Esophagus squamous epithelium (tissue), 5 donors: ENCODE measurements at places on chromosomes 1 and 21. TPM values are rescaled to one million over a fixed set of nuclear protein-coding genes. Genes with fewer than 3 reads are reported as not detected.

GRCh38 chr21:32726839-32727686 is 750 bp downstream of the SYNJ1 start:
- peaks cover 4% of the 10 kb centered on the region for H3K36me3 ChIP-seq
- no peaks in the 10 kb centered on the region for H3K27me3 ChIP-seq
- peak overlapping the region; percentile 82 for H3K4me3 ChIP-seq
- H3K4me1 ChIP-seq = peaks cover 13% of the 10 kb centered on the region
- no peak for DNase-seq

DNA sequence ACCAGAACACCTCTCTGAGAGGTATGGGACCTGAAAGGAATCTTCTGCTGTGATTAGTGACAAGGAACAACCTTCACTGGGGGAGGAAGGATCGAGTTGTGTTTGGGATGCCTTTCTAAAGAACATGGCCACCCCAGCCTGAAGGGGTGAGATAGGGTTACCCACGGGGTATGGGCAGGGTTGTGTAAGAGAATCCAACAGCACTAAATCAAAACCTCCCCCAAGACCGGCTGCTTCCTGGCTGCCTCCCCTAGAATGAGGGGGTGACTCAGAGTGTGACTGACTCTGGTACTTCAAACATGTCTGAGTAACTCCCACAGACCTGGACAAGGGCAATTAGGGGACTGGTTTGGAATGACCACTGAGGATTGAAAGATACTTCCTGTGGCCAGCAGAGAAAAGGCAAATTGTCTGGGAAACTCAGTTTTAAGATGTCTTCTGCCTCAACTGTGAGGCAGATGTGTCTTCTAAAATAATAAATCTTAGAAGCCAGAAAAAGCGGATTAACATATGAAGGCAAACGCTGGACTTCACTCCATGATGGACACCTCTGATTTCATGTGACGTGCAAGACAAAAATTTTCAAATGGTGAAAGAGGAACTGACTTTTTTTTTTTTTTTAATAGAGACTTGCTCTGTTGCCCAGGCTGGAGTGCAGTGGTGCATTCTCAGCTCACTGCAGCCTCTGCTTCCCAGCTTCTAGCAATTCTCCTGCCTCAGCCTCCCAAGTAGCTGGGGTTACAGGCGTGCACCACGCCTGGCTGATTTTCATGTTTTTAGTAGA is 6.7 kb upstream of the PTPN14 start:
- H3K27ac ChIP-seq = no peak overlapping the region
- no peak overlapping the region for H3K4me3 ChIP-seq
- H3K36me3 ChIP-seq = no peaks in the 10 kb centered on the region
- H3K4me1 ChIP-seq = no peaks in the 10 kb centered on the region
- H3K27me3 ChIP-seq = no peaks in the 10 kb centered on the region
- DNase-seq = no peak

- H3K27me3 ChIP-seq = no peaks in the 10 kb centered on the region
- peaks cover 16% of the 10 kb centered on the region for H3K4me1 ChIP-seq
- no peaks in the 10 kb centered on the region for H3K36me3 ChIP-seq
- DNase-seq = no peak
- H3K4me3 ChIP-seq = no peak overlapping the region
Measured at GRCh38 chr1:201911826-201912571, 23.3 kb downstream of the SHISA4 start.

Gene RNU1-4
- total RNA-seq = under 0.01 TPM

GRCh38 chr1:53133261-53134041 is 9.0 kb downstream of the SLC1A7 start:
- H3K36me3 ChIP-seq = no peaks in the 10 kb centered on the region
- H3K4me3 ChIP-seq = no peak overlapping the region
- no peak overlapping the region for H3K27ac ChIP-seq
- no peaks in the 10 kb centered on the region for H3K27me3 ChIP-seq

- peak overlapping the region; percentile 48 for H3K27ac ChIP-seq
- H3K4me3 ChIP-seq = no peak overlapping the region
- DNase-seq = no peak
- no peaks in the 10 kb centered on the region for H3K27me3 ChIP-seq
Measured at GRCh38 chr1:192538407-192539296, 36.9 kb upstream of the RGS1 start.

Gene GOLT1A
- total RNA-seq = not detected

DNA sequence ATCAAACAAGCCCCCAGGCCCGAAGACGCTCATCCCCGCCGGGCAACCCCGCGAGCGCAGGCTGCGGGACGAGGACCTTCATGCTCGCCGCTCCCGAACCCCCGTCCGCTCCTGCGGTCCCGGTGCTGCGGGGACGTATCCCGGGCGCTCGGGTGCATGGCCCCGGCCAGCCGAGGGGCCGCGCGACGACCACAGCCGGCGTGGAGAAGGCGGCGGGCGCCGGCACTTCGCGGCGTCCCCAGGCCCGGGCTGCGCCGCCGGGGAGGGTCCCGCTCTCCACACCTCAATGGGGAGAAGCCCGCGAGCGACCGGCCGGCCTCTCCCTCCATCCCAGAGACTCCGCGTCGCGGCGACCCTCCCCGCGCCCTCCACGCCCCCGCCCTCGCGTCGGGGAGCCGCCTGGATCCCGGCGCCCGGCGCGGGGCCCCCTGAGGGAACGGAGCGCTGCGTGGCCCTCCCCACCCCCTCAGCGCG is 401 bp downstream of the ERRFI1 start:
- peak overlapping the region; percentile 96 for H3K27ac ChIP-seq
- peaks cover 15% of the 10 kb centered on the region for H3K27me3 ChIP-seq
- peaks cover 77% of the 10 kb centered on the region for H3K4me1 ChIP-seq
- no peak for DNase-seq
- peak overlapping the region; percentile 82 for H3K4me3 ChIP-seq
- no peaks in the 10 kb centered on the region for H3K36me3 ChIP-seq

DNA sequence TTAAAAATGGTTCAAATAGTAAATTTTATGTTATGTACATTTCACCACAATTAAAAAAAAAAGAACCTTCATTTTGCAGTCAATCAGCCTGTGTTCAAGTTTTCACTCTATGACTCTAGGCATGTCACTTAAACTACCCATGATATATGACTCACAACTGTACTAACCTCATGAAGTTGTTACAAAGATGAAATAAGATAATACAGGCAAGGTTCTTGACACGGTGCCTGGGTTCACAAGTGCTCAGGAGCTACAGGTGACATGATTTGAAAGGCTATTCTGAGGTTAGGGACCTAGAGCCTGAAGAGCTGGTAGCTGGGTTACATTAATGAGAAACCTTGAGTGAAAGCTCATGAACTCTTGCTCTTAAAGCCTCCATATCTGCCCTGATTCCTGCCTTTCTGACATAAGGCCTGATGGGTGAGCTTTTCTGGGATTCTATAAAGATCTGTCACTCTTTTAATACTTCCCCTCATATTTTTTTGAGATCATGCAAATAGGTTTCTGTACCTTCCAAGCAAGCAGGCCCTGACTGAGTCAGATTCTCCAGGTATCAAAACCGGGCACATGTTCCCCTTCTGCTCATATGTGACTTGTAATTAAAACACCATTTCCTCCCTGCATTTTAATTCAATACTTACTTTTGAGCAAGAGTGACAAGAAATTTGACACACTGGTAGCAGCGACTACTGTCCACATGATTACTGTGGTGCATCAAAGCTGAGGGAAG is 34.0 kb downstream of the PCSK9 start:
- no peak for DNase-seq
- no peak overlapping the region for H3K27ac ChIP-seq
- peaks cover 100% of the 10 kb centered on the region for H3K36me3 ChIP-seq
- H3K27me3 ChIP-seq = no peaks in the 10 kb centered on the region

Gene SELL
- 2.2 TPM for total RNA-seq

- H3K27me3 ChIP-seq = no peaks in the 10 kb centered on the region
- H3K36me3 ChIP-seq = no peaks in the 10 kb centered on the region
- no peak overlapping the region for H3K4me3 ChIP-seq
- H3K27ac ChIP-seq = peak overlapping the region; percentile 6
- peaks cover 71% of the 10 kb centered on the region for H3K4me1 ChIP-seq
- DNase-seq = no peak
Measured at GRCh38 chr1:2241820-2242219, 13.7 kb downstream of the SKI start.

- DNase-seq = no peak
- H3K27me3 ChIP-seq = no peaks in the 10 kb centered on the region
- no peaks in the 10 kb centered on the region for H3K4me1 ChIP-seq
- H3K4me3 ChIP-seq = no peak overlapping the region
- H3K27ac ChIP-seq = no peak overlapping the region
Measured at GRCh38 chr1:147815503-147815902, 55.1 kb upstream of the GJA5 start.

Gene CRP
- not detected for total RNA-seq

Gene DFFB
- 3.8 TPM for total RNA-seq

- no peak overlapping the region for H3K4me3 ChIP-seq
- H3K4me1 ChIP-seq = no peaks in the 10 kb centered on the region
- H3K27ac ChIP-seq = no peak overlapping the region
- peaks cover 10% of the 10 kb centered on the region for H3K27me3 ChIP-seq
- no peak for DNase-seq
Measured at GRCh38 chr1:212651521-212651920, 43.0 kb downstream of the ATF3 start.

- H3K27ac ChIP-seq = no peak within 1 kb of the TSS
- no peak within 1 kb of the TSS for H3K4me3 ChIP-seq
- H3K36me3 ChIP-seq = no peaks in the 10 kb centered on the region
Measured at GRCh38 chr1:117001254-117001927, at the start of gene CD101. TSS of gene CD101 (plus strand) at chr1:117001760. CDS start at chr1:117001818, 58 bp downstream.

- H3K36me3 ChIP-seq = no peaks in the 10 kb centered on the region
- H3K27me3 ChIP-seq = no peaks in the 10 kb centered on the region
- H3K27ac ChIP-seq = peak overlapping the region; percentile 69
- no peak overlapping the region for H3K4me3 ChIP-seq
- DNase-seq = no peak
Measured at GRCh38 chr21:31366825-31367224, 22.8 kb upstream of the TIAM1 start.

- DNase-seq = no peak
- no peak overlapping the region for H3K27ac ChIP-seq
- H3K27me3 ChIP-seq = no peaks in the 10 kb centered on the region
- H3K36me3 ChIP-seq = peaks cover 85% of the 10 kb centered on the region
Measured at GRCh38 chr1:205304695-205305070, 16.9 kb downstream of the NUAK2 start.

GRCh38 chr1:99580451-99580850 is 65.5 kb upstream of the PALMD start:
- peak overlapping the region; percentile 78 for H3K27ac ChIP-seq
- H3K4me1 ChIP-seq = no peaks in the 10 kb centered on the region
- DNase-seq = no peak
- H3K4me3 ChIP-seq = no peak overlapping the region
- no peaks in the 10 kb centered on the region for H3K27me3 ChIP-seq
- no peaks in the 10 kb centered on the region for H3K36me3 ChIP-seq

Gene AK5
- not detected for total RNA-seq

DNA sequence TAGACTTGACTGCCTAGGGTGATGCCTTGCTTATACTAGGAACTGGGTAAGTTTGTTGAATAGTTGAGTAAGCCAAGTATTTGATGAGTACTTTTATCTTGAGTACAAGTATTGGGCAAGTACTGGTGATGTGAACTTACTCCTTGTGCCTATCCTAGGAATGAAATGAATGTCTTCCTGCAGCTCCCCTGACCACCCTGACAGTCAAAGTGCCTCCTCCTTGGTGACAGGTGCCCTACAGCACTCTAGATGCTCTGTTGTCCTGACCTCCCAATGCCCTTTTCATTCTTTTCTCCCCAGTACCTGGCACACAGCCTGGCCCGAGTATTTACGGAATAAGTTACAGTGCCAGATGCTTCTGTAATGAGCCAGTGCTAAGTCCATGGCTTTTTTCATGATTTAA is 25.5 kb downstream of the PCSK9 start:
- H3K4me1 ChIP-seq = peaks cover 3% of the 10 kb centered on the region
- H3K27me3 ChIP-seq = no peaks in the 10 kb centered on the region

DNA sequence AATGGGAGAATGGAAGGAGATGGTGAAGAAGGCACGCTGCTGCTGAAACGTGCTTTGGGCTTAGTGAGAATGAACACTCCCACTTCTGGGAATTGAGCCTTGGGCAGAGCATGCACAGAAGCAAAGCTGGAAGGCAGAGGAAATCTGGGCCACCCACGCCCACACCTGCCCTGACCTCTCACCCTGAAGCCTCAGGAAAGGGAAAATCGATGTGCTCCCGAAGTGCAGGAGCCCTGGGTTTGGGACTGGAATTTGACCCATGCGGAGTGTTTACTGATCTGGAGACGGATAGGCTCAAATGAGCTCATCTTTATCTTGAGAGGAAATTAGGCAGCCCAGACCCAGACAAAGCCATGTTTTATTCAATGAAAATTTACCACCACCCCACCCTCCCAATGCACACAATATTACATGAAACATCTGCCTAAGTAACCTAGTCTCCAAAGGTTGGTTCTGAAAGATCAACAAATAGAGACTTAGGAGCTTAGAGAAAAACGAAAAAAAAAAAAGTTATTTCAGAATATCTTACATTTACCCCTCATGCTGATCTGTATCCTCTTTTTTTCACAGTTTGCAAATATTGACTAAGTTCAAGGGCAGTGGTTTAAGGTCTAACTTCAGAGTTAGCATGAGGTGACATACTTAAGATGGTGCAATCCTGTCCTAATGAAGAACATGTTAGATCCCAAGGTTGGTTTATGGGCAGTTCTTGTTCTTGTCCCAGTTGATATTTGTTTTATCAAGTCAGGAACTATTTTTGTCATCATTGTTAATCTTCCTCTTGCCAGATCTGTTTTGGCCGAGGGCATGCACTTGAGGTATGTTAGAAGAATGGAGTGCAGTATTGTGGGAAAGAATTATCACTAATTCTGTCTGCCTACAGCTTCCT is 63.0 kb downstream of the PROX1 start:
- H3K36me3 ChIP-seq = no peaks in the 10 kb centered on the region
- no peaks in the 10 kb centered on the region for H3K4me1 ChIP-seq
- DNase-seq = no peak
- no peak overlapping the region for H3K27ac ChIP-seq

- H3K27me3 ChIP-seq = no peaks in the 10 kb centered on the region
- no peak within 1 kb of the TSS for H3K4me3 ChIP-seq
- no peak within 1 kb of the TSS for H3K27ac ChIP-seq
- H3K4me1 ChIP-seq = no peaks in the 10 kb centered on the region
- DNase-seq = no peak
- H3K36me3 ChIP-seq = no peaks in the 10 kb centered on the region
Measured at GRCh38 chr1:247824023-247824422, at the start of gene OR14A16. TSS of gene OR14A16 (minus strand) at chr1:247824119. CDS start at chr1:247815729, 8,390 bp downstream.

- H3K27me3 ChIP-seq = no peaks in the 10 kb centered on the region
- H3K27ac ChIP-seq = no peak overlapping the region
- H3K4me1 ChIP-seq = no peaks in the 10 kb centered on the region
- H3K36me3 ChIP-seq = no peaks in the 10 kb centered on the region
- no peak overlapping the region for H3K4me3 ChIP-seq
Measured at GRCh38 chr1:7372477-7373120, 398.5 kb upstream of the VAMP3 start.

Gene PRKAB2
- 6.5 TPM for total RNA-seq

Gene MIXL1
- total RNA-seq = not detected

Gene NTMT2
- not detected for total RNA-seq

Gene PPFIA4
- 0.35 TPM for total RNA-seq

- no peaks in the 10 kb centered on the region for H3K4me1 ChIP-seq
- H3K27me3 ChIP-seq = no peaks in the 10 kb centered on the region
- no peak for DNase-seq
Measured at GRCh38 chr1:70140894-70141293, 64.5 kb downstream of the LRRC40 start.

- DNase-seq = no peak
- no peaks in the 10 kb centered on the region for H3K27me3 ChIP-seq
- peaks cover 4% of the 10 kb centered on the region for H3K4me1 ChIP-seq
- no peak overlapping the region for H3K27ac ChIP-seq
- no peaks in the 10 kb centered on the region for H3K36me3 ChIP-seq
Measured at GRCh38 chr1:200733907-200734306, 4.8 kb upstream of the CAMSAP2 start.

Gene S100A16
- total RNA-seq = 2,367 TPM

GRCh38 chr1:190176776-190177175 is 300.9 kb downstream of the BRINP3 start:
- H3K4me1 ChIP-seq = no peaks in the 10 kb centered on the region
- no peak overlapping the region for H3K4me3 ChIP-seq
- DNase-seq = no peak
- no peak overlapping the region for H3K27ac ChIP-seq
